ENCODE measurements at places on chromosomes 1 and 21.
A peak's percentile ranks its signal among the peaks of the same experiment; 100 is the strongest.

DNA sequence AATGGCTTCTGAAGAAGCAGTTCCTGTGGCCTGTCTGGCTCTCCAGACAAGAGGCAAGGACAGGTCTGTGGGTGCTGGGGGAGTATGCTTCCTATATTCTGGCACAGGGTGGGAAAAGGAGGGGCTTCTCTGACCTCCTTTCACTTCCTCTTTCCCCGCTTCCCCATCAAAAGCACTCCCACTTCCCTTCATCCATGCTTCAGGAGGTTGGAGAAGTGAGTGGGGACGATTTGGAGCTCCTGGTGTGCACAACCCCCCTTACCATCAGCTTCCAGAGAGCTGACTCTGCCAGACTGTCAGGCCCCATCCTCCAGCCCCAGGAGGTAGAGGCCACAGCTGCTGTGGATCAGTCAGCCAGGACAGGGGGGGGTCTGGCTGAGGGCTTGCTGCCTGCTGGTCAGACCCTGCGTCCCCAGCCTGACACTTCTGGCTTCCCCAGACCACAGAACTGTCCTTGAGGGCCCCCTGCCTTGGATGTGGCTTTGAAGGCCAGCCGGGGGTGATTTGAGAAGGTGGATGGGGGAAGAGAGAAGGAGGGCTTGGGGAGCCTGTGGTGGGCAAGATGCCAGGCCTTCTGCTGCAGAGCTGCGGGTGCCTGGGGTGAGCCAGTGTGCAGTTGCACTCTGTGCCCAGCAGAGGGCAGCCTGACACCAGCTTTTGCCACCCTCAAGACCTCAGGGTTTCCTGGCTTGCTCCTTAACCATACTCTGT, 21.5 kb upstream of the TMEM222 start:
- DNase-seq, result peak; percentile 73

- no peak for DNase-seq
Observed at GRCh38 chr21:43805275-43805800, 16.0 kb downstream of the RRP1 start.

DNA sequence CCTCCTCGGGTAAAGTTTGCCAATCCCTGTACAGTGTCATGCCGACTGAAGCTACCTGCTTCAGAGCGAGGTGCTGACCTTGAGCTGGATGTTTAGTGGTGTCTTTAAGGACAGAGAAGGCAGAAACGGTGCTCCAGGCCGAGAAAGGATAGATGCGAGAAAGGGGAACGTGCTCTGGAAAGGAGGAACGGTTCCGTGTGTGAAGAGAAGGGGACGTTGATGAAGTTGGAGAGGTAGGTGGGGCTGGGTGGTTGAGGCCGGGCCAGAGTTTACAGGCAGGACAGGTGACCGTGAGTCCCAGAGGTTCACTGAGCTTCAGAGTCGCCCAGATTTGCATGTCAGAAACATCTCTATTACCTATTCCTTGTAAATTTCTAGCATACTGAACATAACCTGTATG, 90.7 kb downstream of the SCCPDH start:
- DNase-seq, result no peak

DNA sequence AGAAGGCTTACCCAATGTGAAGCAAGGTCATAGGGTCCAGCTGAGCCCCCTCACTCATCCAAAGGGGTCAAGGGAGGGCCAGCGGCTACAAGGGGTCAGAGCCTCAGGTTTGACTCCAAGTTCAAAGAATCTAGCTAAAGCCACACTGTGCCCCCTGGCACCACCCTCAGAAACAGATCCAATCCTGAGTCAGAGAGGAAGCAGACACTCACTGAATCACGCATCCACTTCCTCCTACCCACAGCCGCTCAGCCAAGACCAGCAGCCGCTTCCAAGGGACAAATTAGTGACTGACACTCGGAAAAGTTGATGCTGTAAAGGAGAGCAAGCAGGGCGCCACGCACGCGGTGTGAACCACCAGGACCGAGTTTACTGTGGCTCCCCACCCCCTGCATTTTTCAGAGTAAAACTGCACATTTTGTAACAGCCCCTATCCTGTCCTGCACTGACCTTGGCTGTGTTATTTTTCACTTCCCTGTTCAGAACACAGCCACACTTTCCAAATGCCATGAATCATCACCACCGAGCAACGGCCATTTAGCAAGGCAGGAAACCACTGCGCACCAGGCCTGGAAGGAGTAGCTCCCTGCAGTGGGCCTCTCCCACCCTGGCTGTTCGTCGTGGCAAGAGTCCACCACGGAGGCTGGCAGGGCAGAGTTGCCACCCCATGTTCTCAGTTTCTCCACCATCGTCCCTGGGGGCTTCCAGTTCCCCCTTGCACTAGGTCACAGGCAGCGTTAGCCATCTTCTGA, 147.8 kb downstream of the TOMM20 start:
- DNase-seq, result peak; percentile 75
